ENCODE measurements at places on chromosomes 5 and 9.

- no peak for DNase-seq
These were observed 34.8 kb downstream of the TMEM252 start for GRCh38 chr9:68505681-68506409.

DNA sequence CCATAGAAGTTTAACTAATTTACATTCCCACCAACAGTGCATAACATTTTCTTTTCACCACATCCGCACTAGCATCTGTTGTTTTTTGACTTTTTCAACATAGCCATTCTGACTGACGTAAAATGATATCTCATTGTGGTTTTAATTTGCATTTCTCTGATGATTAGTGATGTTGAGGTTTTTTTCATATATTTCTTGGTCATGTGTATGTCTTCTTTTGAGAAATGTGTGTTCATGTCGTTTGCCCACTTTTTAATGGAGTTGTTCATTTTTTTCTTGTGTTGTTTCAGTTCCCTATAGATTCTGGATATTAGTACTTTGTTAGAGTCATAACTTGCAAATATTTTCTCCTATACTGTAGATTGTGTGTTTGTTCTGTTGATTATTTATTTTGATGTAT, 163.4 kb downstream of the FER start:
- DNase-seq = no peak

GRCh38 chr5:158832096-158832685, 267.5 kb downstream of the EBF1 start:
- no peak for DNase-seq

- DNase-seq = no peak
These were observed 10.1 kb upstream of the ZNF474 start for GRCh38 chr5:122119205-122119604.

- DNase-seq = no peak
These were observed 13.7 kb downstream of the SYK start for GRCh38 chr9:90815183-90815943.

DNA sequence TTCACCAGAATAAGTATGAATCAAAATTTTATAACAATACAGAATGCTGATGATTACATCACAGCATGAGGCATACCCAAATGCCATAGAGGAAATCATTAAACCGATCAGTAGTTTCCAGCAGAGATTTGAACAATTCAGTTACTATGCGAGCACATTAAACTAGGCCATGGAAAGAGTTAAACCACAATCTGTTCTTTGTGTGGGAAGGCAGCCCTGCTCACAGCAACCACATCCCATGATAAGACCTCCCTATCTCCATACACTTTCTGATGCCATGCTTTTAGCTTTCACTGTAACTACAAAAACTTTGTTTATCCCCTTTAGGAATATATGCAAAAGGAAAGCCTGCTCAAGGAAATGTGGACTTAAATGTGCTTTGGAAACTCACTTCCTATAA, 4.5 kb downstream of the NFIB start:
- no peak for DNase-seq

Data from ELF-1 (cell line).